ENCODE measurements at places on chromosomes 2 and 18.

DNA sequence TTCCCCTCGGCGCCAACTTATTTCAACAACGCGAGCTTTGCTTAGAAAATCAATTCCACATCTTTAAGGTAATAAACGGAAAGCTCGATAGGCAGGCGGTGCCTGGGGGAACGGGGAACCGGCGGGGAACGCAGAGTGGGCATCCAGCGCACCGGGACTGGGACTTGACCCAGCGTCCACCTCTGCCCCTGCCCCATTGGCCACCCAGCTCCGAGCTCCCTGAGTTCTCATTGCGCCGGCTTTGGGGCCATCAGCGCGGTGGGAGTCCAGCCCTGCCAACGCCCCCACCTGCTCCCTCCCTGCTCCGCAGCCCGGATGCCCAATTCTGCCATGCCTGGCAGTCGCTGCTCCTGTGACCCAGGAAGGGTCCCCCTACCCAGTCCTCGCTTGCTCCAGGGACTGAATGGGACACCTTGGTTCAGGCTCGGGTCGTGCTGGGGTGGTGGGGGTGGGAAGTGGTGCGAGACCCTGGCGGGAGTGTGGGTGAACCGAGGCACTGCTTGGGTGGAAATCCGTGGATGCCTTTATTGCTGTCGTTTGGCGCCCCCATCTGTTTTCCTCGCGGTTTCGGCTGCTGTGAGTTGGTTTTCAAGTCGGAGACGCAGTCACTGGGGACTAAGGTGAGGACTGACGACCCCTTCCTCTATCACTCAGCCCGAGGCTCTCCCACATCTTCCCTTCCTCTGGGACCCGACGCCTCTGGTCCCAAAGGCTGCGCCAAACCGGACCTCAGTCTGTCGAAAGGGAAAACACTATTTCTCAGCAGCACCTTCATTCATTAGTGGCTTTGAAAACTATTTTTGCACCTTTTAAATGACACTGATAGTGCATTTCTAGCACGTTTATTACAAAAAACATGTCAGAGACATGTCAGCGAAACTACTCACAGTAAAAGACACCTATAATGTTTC lies 2.4 kb upstream of the EVX2 start:
- DNase-seq, result peak; percentile 52

- DNase-seq, result no peak
Observed at GRCh38 chr2:119486196-119486827, 38.0 kb downstream of the SCTR start.

DNA sequence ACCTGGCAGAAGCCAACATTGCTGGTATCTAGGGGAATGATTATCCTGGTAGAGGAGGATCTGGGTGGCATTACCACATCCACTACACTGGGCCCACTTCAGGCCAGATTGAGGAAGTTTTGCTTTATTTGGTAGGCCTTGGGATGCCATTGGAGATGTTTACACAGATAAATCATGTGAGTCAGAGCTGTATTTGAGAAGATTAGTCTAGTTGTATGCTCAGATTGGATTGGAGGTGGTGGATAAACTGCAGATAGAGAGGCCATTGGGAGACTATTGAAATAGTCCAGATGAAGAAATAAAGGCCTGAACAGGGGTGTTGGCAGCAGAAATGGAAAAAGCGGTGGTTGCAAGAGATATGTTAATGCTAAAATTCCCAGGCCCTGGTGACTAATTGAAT lies 81.5 kb downstream of the EFEMP1 start:
- no peak for DNase-seq

- peak; percentile 34 for DNase-seq
Observed at GRCh38 chr2:98503481-98504105, 58.9 kb downstream of the INPP4A start.

GRCh38 chr2:191202209-191202721 lies 42.9 kb upstream of the MYO1B start:
- no peak for DNase-seq

- no peak for DNase-seq
Observed at GRCh38 chr18:79935098-79935480, 16.4 kb downstream of the SLC66A2 start.

- no peak for DNase-seq
Observed at GRCh38 chr2:220504938-220505503, 877.6 kb downstream of the SLC4A3 start.

- DNase-seq, result no peak
Observed at GRCh38 chr2:230000118-230000841, 68.4 kb downstream of the SLC16A14 start.

GRCh38 chr2:182649316-182649715 lies 66.7 kb upstream of the DNAJC10 start:
- peak; percentile 45 for DNase-seq

- DNase-seq, result no peak
Observed at GRCh38 chr2:105840933-105841332, 96.2 kb downstream of the NCK2 start.

DNA sequence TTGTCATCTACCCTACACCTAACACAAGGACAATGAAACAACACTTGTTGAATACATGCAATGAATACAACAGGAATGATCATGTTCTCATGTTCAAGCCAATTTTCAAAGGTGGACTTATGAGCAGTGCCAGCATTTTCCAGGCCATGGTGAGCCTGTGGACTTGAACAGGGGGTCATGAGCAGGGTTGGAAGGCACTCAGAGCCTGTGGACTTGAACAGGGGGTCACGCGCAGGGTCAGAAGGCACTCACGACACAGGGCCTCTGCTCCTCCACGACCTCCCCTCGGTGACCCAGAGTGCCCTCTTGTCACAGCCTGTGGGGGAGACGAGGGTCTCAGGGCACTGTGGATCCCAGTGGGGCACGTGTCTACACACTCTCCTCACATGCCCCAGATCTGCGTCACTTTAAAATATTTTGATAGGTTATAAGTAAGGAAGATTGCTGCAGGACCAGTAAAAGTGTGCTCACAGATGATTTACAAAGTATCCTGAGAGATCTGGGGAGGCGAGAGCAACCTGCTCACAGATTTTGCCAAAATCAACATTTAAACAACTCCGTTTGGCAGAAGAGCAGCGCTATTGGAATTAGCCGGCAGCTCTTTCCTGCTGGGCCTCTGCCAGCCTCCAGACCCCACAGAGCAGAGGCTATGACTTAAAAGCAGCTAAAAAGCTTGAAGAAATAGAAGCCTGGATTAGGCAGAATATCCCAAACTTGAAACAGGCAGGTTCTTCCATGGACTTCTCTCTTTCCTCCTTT lies 121.9 kb downstream of the TMEM18 start:
- DNase-seq, result no peak

- no peak for DNase-seq
Observed at GRCh38 chr18:78611201-78611800, 368.3 kb upstream of the SALL3 start.
